ENCODE measurements at places on chromosomes 1 and 21.

GRCh38 chr1:178537382-178538090 is 24.6 kb downstream of the TEX35 start:
- DNase-seq, result no peak

DNA sequence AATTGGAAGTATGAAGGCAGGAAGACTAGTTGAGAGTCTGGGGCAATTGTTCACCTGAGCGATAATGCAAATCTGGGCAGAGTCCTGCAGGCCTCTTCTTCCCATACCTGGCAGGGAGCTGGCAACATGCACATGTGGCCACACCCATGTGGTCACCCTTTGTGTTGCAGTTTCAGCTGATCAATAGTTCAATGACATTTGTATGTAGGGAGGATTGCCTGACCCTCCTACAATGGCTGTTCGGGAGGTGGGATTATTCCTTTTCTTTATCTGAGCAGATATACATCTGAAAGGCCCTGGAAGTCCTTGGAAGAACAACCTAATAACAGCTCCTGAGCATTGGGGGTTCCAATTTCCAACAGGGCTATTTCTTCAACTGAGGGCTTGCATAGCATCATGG is 15.2 kb upstream of the TRIM45 start:
- DNase-seq, result no peak

GRCh38 chr1:192489748-192490147 is 85.8 kb upstream of the RGS1 start:
- DNase-seq, result peak; percentile 89

- no peak for DNase-seq
These were observed 65.7 kb upstream of the RAVER2 start for GRCh38 chr1:64679177-64679576.

- DNase-seq, result peak; percentile 84
These were observed 21.3 kb downstream of the SCAF4 start for GRCh38 chr21:31710586-31710985.

DNA sequence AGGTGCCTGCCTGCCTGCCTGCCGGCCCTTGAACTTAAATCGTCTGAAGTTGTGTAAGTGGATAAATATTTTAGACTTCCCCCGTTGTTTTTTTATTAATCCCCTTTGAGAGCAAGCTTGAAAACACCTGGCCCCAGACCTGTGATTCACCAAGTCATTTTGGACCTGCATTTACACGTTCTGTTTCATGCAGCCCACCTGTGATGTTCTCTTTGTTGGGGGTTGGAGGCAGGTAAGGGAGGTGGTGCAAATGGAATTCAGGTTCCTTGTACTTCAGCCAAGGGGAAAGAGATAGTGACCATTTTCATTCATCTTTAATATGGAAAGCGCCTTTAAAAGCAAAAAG is 1.2 kb downstream of the SLC37A1 start:
- no peak for DNase-seq

DNA sequence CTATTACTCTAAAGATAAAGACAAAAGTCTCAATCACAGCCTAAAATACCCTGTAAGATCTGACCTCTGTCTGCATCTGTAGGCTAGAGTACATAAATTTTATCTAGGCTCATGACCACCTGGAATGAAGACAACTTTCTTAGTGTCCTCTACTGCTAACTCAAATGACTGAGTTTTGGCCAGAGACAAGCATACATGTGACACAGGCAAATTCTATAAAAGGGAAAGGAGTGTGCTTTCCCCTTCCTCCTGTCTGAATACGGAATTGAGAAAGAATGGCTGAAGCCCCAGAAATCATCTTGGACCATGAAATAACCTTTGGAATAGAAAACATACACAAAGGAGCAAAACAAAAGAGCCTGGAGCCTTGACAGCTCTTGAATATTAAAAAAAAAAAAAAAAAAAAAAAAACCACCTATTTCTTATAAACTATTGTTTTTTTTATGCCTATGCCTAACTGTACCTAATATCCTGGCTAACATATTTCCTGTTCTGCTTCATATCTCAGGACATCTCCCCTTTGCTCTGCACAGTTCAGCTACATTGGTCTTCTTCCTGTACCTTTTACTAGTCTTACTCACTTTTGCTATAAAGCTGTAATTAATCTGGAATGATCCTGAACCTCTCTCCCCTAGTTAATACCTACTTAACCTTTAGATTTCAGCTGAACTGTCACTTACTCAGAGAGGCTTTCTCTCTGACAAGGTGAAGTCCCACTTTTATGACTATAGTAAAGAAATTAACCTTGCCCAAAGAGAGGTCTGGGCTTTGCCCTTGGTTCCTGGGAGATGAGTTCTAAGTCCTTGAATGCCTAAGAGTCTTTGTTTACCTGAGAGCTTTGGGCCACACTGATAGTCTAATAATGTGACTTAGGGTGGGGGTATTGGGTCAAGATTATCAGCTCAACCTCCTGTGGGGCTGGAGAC is 16.1 kb downstream of the UCHL5 start:
- DNase-seq, result no peak

- DNase-seq, result no peak
These were observed 31.9 kb downstream of the KIF14 start for GRCh38 chr1:200588698-200589097.

DNA sequence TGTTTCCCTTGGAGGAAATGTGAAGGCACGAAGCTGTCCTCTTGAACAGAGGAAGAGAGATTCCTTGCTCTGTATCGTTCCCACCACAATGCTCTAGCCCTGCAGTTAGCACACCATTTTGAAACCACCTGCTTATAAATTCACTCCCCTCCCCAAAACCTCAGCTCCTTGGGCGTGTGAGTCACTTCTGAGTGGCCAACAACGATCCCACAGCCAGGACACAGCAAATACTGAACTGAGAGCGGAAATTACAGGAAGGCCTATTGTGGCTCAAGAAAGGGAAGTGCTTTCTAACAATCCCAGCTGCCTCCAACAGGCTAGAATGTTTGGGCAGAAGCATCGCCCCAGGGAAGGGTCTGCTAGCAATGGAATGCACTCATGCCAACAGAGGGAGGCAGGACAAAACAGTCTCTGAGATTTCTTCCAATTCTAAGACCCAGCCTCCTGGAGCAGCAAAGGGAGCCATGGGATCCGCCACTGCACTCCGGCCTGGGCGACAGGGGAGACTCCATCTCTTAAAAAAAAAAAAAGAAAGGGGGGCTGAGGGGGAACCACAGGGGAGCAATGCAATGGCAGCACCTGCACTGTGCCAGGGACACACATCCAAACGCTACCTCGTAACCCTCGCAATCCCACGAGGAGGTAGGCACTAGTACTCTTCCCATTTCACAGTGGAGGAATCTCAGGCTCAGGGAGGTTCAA is 1.9 kb downstream of the TMEM53 start:
- no peak for DNase-seq

GRCh38 chr1:32494196-32494595 is 29.3 kb downstream of the ZBTB8B start:
- DNase-seq, result no peak

GRCh38 chr1:11931845-11932244 is 2.7 kb upstream of the PLOD1 start:
- no peak for DNase-seq

GRCh38 chr1:192952646-192953045 is 106.5 kb downstream of the UCHL5 start:
- no peak for DNase-seq

DNA sequence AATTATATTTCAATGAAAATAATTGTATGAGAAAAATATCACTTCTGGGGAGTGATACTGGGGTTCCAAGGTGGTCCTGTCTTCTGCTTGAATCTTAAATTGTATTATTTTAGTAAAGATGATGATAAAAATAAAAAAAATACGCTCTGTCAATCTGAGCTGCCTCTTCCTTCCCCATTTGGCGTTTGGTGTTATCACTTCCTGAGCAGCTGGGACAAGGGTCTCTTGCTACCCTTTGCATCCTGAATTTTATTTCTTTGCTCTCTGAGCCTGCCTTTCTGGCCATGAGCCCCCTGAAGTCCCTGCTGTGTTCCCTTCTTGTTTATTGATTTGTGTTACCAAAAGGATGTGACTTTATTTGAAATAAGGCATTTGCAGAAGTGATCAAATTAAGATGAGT is 111.0 kb downstream of the KCNJ6 start:
- DNase-seq, result no peak

DNA sequence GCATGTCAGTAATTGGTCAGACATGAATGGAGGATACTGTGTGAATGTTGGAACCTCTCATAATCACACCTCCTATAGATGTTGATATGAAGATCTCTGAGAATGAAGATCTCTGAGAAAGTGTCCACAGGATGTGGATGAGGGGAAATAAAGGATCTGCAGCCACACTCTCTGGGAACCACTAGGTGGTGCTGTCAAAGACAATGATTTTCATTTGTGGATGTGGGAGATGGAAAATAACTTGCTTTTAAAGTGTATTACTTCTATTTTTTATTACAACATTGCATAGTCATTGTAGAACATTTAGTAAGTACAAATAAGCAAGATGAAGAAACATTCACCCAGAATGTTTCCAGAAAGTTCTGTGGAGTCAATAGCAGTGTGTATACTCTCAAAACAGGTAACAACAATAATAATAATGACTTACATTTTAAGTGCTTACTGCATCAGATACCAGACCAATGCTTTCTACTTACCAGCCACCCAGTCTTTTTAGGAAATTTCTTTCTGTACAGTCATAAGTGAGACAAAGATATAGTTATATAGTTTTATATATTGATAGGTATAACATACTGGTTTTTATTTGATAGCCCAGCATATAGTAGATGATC is 128.2 kb downstream of the ATG4C start:
- DNase-seq, result no peak

DNA sequence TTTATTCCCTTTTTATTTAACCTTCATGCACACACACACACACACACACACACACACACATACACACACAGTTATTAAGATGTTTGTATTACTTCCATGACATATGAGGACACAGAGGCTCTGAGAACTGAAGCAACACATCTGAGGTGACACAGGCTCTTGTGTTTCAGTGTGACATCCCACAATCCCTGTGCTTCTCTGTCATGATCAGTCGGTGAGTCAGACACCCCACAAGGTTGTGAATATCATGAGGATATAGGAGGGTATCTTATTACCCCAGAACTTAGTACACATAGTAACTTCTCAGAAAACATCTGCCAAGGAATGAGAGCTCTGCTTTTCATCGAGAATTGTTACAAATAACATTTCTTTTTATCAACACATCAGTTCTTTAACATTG is 459.3 kb downstream of the PLPP3 start:
- DNase-seq, result no peak

- DNase-seq, result no peak
These were observed 220.5 kb downstream of the CAMTA1 start for GRCh38 chr1:7005762-7006161.

DNA sequence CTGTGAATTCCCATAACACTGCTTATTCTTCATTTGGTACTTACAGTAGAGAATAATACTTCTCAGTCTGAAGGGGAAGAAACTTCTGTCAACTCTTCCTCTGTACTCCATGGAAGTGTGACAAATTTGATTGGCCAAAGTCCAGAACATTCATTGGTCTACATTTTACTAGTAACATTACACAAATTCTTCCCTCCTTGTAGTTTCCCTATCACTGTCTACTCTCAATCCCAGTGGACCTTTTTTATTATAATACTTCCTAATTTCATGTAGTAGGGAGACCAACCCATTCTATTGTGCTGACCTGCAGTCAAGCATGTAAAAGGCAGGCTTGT is 74.7 kb downstream of the ALG6 start:
- no peak for DNase-seq

DNA sequence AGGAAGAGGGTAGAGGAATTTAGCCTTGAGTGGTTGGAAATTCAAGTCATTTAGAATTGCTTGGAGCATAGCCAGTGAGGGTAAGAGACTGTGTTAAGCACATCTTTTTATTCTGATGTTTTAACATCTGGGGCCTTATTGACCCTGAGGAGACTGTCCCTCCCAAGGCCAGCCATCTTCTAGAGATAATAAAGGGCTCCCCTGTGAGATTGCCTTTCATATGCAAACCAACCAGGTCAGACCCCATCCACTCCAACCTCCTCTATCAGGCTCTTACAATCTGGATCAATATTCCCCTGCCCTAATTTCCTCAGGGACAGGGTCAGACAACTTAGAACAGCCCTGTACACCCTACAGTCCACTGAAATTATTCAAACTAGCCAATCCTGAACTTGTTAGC is 93.8 kb downstream of the ATP1B1 start:
- DNase-seq, result no peak
